ENCODE measurements at places on chromosomes 12 and 14.

DNA sequence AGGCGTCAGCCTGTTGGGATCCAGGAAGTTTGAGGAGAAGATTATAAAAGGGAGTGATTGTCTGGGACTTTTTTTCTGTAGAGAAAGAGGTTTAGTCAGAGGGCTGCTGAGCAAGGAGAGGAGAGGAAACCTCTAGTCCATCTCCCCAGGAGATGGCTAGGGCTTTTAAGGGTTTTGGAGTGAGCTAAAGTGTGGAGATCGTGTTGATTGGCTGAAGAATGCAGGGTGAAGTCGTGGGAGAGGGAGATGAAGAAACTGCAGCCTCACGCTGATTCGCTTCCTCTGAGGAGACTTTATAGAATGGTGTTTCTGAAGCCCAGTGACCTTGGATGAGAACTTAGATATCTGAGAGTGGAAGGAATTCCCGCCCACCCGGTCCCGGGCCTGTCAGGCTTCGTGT is 193.7 kb upstream of the PWP1 start:
- DNase-seq: no peak

GRCh38 chr12:31238764-31239387 is 87.1 kb downstream of the SINHCAF start:
- DNase-seq: peak; percentile 72

DNA sequence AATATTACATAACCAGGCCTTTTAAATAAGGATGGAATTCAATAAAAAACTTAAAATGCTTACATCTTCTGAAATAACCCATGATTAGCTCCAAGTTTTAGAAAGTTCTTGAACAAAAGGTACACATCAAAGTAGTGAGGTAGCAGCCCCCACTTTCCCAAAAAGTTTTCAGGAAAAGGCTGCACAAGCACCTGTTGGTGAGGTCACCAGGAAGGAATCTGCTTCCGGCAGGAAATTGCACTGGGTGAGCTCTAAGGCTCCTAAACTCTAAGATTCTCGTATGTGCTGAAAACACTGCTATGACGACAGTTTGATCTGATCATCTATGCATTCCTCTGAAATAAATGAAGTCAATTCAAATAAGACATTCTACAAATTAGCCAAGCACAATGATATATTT is 34.3 kb upstream of the TTC7B start:
- DNase-seq: peak; percentile 51

DNA sequence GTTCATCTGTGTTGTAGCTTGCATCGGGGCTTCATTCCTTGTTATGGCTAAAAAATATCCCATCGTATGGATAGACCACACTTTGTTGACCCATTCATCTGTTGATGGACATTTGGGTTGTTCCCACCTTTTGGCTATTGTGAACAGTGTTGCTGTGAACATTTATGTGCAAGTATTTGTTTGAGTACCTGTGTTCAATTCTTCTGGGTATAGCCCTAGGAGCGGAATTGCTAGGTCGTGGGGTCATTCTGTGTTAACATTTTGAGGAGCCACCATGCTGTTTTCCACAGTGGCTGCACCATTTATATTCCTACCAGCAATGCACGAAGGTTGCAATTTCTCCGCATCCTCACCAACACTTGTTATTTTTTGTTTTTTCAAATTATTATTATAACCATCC is 23.0 kb upstream of the NCOR2 start:
- no peak for DNase-seq

DNA sequence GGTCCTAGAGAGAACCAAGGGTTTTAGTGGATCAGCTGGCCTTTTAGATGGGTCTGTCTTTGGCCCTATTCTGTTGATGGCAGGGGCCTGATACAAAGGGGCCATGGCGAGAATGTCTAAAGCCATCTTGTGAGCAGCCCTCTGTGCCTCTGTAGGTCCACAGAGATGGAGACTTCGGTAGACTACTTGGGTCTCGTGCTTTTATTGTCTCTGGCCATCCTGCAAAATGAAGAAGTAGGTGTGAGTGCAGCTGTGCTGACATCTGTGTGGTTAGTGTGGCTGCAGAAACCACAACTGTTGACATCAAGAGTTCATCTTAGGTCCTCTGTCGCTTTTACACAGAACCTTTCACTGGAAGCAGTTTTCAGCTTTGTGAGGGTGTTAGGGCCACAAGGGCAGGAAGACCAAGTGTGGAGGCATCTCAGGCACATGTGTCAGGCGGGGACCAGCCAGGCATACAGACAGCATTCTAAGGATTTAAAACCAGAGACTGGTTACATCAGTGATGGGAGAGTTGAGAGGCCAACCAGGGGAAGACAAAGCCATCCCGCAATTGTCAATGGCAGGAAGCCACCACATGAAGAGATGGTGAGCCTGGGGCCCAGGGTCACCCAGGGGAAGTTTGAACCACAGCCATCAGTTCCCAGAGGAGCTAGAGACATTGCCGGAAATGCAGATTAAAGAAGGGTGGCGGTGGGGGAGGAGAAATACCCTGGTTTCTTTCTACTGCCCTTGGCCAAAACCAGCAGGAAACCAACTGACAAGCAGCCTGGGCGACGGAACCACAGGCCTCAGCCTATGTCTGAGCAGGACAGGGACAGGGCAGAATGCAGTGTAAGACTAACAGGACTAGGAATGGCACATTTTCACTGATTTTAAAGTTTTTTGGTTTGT is 13.0 kb upstream of the TPCN1 start:
- DNase-seq: no peak

GRCh38 chr12:116199160-116199706 is 78.3 kb downstream of the MED13L start:
- DNase-seq: no peak

DNA sequence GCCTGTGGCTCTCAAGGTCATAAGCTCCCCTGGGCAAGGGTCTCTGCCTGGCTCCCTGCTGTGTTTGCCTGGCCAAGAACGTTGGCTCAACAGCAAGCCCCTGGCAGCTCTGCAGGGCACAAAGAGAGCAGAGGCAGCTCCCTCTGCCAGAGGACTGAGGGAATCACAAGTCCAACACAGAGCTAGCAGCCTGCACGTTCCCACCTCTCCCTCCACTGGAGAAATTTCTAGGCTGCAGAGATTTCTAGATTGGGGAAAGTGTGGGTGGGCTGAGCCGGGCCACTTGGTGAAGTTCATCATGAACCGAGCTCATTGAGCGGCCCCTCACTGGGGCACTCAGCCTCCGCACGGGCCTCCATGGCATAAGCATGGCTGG is 19.8 kb downstream of the ZFYVE21 start:
- DNase-seq: no peak

DNA sequence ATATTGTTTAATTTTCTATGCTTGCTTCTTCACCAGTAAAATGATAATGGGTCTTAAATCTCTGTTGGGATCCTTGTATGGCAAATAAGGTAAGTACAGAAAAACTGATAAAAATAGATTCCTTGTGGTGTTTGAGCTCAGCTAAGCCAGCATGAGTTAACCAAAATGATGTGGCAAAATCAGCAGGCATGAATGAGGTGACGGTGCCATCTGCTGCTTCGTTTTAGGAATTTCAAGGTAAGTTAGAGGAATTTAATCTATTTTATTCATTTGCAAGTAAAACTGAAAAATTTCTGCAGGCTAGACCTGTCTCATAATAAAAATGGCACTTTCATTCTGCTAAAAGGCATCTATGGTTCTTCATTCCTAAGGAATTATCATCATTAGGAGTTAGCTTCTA is 10.0 kb upstream of the CLEC7A start:
- peak; percentile 19 for DNase-seq

DNA sequence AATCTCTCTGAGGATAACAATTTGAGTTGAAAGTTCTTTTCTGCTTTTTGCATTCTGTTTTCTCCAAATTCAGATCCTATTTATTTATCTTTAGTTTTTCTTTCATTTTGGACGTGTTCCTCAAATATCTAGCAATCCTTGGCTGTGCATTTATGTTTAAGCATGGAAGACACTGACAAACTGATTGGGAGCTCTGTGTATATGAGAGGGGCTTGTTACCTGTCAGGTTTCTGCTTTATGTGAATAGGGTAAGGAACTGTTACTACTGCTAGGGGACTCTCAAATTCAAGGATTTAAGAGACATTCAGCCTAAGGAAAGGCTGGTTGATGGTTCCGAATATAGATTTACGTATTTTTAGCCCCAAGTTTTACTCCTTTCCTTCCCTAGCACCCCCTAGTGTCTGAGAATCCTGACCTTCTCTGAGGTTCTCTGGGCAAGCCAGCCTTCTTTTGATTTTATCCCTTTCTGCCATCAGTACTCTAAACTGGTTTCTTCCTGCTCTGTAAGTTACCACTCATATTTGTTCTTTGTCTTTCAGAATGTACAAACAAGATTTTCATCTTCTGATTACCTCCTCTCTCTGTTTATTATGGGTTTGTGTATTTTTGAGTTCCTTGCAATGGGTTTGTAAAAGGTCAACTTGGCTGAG is 30.5 kb downstream of the YLPM1 start:
- peak; percentile 54 for DNase-seq

GRCh38 chr12:109982210-109982609 is 14.0 kb downstream of the GIT2 start:
- no peak for DNase-seq

DNA sequence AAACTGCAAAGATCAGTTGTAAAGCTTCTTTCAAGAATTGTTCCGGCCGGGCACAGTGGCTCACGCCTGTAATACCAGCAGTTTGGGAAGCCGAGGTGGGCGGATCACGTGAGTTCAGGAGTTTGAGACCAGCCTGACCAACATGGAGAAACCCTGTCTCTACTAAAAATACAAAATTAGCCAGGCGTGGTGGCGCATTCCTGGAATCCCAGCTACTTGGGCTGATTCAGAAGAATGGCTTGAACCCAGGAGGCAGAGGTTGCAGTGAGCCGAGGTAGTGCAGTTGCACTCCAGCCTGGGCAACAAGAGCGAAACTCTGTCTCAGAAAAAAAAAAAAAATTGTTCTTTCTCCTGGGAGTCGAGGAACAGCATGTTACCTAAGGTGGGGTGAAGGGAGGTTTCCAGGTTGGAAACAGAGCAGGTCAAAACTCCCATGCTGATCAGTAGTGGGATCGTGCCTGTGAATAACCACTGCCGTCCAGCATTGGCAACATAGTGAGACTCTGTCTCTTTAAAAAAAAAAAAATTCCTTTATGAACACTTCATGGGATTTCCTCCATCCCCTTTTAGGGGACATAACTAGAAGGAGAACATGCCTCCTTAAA is 13.9 kb downstream of the FBXO34 start:
- DNase-seq: no peak

- no peak for DNase-seq
These were observed 98.8 kb downstream of the DACT1 start for GRCh38 chr14:58736606-58737005.

DNA sequence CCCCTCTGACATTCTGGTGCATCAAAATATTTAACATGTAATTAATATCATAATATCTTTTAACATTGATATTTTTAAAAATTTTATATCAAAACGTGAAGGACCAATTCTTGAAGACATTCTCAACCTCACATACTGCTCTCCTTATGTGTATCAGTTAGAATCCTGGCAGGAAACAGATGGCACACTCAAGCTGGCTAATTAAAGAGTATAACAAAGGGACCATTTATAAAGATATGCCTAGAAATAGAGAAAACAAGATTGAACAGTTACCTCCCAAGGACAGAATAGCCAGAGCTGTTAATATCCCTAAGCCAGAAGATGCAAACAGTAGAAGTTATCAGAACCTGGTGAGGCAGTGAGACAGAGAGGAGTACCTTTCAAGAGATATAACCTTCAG is 368.7 kb downstream of the NELL2 start:
- no peak for DNase-seq
